ENCODE measurements at places on chromosomes 2 and 18.

GRCh38 chr18:44423814-44424644 lies 256.7 kb upstream of the SETBP1 start:
- DNase-seq: no peak

DNA sequence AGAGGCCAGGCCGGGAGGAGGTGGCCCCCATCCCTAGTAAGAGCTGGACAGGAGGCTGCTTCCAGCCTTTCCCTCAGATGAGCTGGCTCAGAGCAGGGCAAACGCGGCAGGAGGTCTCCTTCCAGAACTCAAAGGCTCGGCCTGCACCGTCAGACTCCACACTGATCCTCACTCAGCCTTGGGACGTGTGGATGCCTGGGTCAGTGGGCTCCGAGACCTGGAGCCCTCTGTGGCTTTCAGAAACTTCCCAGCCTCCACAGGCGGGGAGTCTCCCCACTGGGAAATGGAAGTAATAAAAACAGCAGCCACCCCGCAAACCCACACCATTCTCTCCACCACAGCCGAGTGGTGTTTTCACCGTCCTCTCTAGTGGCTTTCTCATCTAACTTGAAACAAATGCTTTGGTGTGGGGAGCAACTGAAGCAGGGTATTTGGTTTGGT lies 54.3 kb downstream of the INPP5D start:
- no peak for DNase-seq

- DNase-seq: no peak
Observed at GRCh38 chr2:26870585-26871095, 22.7 kb downstream of the DPYSL5 start.

GRCh38 chr2:128499367-128500137 lies 180.9 kb upstream of the HS6ST1 start:
- no peak for DNase-seq

DNA sequence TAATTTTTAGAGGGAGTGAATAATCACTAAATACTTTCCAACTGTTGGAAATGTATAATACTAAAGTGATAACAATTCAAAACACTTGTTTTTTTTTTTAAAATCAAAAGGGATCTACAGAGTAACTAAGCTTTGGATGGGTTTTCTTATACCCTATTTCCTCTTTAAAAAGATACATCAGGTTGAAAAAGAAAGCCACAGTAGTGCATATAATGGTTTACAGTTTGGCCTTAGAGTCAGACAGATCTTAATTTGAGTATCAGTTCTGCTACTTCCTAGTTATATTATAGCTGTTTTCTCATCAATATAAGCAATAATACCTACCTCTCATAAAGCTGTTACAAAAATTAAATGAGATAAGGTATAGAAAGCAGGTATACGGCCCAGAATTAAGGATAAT lies 28.5 kb downstream of the PSME4 start:
- no peak for DNase-seq

DNA sequence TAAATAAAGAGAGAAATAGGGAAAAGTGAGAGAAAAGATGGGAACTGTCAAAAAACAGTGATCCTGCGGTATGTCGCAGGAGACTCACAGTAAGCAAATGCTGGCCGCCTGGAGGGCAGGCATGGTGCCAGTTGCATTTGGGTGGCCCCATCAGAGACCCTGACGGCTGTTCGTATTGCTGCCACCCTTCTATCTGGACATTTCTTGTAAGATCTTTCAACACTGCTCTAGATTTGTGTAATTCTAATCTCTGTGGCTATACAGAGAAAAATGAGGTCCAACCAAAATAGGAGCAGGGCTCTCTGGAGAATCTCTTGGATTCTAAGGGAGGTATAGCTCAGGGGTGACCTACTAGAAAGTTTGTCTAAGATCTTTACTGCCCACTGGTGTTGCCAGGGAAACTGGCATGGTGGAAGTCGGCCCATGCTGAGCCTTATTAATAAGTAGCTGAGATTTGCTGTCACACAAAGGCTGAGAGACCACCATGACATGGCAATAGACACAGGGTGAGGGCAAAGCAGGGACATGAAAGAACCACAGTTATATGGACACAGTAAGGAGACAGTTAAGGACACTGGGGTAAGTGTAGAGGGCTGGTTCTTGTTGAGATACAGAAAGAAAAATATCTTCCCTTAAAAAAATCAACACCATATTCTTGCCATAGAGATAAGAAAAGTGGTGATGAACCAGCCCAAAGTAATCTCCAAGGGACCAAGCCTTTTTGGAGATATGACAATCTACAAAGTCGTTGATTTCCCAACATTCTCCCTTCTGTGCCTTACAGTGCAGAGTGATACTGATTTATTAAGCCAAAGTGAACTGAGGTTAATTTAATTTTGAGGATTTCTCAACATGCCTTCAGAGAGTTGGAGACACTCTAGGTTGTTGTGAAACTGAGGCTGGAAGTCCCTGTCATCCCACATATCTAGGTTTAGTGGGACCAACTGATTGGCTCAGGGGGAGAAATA lies 26.4 kb upstream of the FZD7 start:
- no peak for DNase-seq

GRCh38 chr2:45778720-45779171 lies 127.3 kb downstream of the PRKCE start:
- DNase-seq: peak; percentile 81

DNA sequence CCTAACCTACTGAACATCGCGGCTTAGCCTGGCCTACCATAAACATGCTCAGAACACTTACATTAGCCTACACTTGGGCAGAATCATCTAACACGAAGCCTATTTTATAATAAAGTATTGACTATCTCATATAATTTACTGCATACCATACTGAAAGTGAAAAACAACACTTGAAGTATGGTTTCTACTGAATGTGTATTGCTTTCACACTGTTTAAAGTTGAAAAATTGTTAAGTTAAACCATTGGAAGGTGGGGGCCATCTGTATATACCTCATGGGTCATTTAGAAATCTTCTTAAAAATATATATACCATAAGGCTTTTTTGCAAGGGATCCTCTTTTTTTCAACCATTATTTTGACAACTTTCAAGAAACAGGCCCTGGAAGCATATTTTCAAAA lies 16.5 kb downstream of the RNF149 start:
- DNase-seq: no peak

DNA sequence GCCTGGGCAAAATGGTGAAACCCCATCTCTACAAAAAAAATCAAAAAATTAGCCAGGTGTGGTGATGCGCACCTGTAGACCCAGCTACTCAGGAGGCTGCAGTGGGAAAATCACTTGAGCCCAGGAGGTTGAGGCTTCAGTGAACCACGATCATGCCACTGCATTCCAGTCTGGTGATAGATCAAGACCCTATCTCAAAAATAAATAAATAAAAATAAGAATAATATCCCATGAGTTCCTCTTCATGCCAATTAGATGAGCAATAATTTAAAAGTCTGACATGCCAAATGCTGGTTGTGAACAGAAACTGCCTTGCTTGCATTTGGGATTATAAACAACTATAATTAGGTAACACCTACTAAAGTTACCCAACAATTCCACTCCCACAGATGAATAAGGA lies 22.1 kb upstream of the ANKRD44 start:
- DNase-seq: no peak

- DNase-seq: no peak
Observed at GRCh38 chr2:172833898-172834297, 98.3 kb downstream of the RAPGEF4 start.

DNA sequence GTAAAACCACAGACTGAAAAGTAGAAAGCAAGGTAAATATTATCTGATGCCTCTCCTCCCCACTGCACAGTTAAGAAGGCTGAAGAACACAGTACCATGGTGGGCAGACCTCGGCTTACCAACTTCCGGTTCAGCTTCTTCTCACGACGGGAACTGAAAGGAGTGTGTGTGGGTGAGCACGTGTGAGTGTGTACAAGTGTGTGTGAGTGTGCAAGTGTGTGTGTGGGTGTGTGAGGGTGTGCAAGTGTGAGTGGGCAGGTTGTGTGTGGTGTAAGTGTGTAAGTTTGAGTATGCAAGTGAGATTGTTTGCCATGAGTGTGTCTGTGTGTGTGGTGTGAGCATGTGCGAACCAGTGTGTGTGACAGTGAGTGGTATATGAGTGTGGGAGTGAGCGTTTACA lies 103.5 kb downstream of the ADD2 start:
- DNase-seq: no peak

DNA sequence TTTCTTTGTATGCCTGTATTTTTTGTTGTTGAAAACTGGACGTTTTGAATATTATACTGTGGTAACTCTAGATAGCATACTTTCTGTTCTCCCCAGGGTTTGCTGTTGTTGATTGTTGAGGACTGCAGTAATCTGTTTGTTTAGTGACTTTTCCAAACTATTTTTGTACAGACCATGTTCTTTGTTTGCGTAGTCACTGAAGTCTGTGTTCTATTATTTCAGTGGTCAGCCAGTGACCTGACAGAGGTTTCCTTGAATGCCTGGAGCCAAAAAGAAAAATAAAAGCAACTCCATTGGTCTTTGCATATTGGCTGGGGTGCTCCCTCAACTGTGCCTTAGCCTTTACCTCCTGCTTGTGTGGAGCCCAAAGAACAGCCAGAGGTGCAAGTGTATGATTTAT lies 42.7 kb upstream of the PHLPP1 start:
- DNase-seq: no peak

- DNase-seq: no peak
Observed at GRCh38 chr2:109638795-109639194, 24.6 kb downstream of the SOWAHC start.

- no peak for DNase-seq
Observed at GRCh38 chr2:72886505-72887031, 640 bp upstream of the SPR start.

DNA sequence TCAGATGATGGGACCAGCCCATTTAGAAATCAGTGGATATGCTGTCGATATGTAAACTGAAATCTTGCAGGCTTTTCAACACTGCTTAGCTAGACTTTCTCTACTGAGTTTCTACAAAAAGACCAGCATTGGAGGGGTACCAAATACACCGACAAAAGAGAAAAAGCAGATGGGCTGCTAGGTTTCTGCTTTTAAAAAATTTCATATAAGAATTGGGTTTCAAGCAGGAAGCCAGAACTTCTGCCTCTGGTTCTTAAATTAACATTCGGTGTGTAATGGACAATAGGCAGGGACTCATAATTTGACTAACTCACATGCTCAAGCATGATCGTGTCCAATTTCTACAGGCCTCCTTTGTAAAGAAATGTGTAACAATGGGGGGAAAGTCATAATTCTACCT lies 3.1 kb downstream of the ARL4C start:
- DNase-seq: no peak

- DNase-seq: no peak
Observed at GRCh38 chr18:34493566-34494358, 216.3 kb upstream of the DTNA start.

GRCh38 chr18:11950824-11951223 lies 30.5 kb upstream of the IMPA2 start:
- no peak for DNase-seq

- no peak for DNase-seq
Observed at GRCh38 chr18:45775743-45776142, 49.7 kb upstream of the SIGLEC15 start.

DNA sequence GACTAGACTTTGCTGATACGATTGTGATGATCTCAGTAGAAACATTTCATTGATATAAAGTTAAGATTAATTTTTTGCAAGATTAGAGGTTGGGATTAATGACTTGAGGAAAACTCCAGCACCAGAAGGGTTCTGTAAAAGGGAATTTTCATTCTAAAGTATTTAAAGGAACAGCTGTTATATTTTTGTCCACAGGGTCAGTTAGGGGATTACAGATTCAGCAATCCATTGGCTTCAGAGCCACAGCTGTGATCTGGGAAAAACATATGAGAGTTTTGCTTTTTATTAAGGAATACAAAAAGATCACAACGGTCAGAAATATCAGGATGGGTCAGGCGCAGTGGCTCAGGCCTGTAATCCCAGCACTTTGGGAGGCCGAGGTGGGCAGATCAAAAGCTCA lies 19.6 kb upstream of the REV1 start:
- no peak for DNase-seq

- no peak for DNase-seq
Observed at GRCh38 chr2:128438091-128438490, 119.4 kb upstream of the HS6ST1 start.

- no peak for DNase-seq
Observed at GRCh38 chr2:230700447-230700846, 12.2 kb upstream of the CAB39 start.

DNA sequence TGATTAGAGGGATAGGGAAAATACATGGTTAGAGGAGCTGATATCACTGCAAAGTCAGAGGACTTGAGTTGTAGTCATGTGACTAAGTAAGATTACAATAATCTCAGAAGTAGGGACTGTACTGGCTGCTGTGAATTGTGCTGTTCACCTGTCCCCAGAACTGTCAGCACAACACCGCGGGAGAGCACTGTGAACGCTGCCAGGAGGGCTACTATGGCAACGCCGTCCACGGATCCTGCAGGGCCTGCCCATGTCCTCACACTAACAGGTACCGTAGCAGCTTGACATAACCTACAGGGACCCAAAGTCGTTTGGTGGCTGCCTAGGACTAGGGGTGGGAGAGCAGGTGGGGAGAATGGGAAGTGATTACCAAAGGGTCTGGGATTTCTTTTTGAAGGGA lies 132.8 kb upstream of the TTC39C start:
- DNase-seq: no peak

GRCh38 chr2:151900331-151900730 lies 72.1 kb upstream of the ARL5A start:
- no peak for DNase-seq

DNA sequence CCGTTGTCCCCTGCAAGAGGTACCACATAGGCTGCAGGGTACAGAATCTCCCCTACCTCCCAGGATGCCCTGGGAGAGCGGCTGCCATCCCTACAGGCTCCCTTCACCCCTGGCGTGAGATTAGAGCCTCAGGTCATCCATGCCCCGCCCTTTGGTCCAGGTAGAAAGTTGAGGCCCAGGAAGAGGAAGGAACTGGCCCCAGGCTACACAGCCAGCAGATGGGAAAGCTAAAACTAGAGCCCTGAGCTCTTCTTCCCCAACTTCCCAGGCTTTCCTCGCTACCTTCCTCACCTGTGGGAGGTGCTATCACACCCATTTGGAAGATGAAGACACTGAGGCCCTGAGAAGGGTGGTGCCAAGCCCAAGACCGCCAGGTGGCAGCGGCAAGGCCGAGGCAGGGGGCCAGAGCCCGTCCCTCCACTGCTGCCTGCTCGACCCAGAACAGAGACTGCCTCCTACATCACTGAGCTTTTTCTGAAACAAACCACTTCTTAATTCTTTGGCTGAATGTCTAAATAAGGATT lies 25.8 kb downstream of the CIB4 start:
- DNase-seq: no peak

DNA sequence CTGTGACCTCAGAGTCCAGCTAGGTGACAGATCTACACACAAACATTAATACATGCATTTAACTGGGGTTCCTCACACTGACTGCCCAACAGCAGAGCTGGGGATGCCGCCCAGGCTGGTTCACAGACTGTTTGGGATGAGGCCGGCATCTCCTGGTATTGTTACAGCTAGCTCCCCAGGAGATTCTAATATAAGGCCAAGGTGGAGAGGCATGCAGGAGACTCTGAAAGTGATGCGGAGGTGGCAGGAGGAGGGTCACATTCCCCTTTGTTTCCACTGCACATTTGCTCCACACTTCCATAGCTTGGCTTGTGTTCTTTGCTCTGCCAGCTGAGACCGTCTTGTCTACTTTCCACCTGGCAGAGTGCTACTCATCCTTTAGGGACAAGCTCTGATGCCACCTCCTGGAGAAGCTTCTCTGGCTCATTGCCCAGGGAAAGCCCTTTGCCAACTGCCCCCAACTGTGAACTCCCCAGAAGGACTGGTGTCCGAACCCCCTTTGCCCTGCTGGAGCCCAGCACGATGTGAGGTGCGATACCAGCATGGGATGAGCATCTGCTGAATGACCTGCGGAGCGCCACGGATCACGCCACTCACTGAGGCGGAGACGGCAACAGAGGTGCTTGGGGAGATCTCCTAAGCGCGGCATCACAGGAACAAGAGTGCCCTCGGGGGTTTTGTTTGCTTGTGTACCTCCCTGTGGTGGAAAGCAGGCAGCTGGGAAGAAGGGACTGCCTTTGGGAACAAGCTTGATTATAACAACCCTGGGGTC lies 88.8 kb downstream of the UXS1 start:
- DNase-seq: no peak

All from erythroblast (primary cell).